Stimulated activated CD4-positive, alpha-beta T cell treated with anti-CD3 and anti-CD28 coated beads, Interleukin-12 subunit alpha, Interleukin-12 subunit beta, amount 100 ng/mL, for 4 hours (primary cell): ENCODE measurements at places on chromosomes 3 and 15.
A peak's percentile ranks its signal among the peaks of the same experiment; 100 is the strongest.

- no peak for DNase-seq
These were observed 163.2 kb downstream of the STT3B start for GRCh38 chr3:31696009-31696297.

DNA sequence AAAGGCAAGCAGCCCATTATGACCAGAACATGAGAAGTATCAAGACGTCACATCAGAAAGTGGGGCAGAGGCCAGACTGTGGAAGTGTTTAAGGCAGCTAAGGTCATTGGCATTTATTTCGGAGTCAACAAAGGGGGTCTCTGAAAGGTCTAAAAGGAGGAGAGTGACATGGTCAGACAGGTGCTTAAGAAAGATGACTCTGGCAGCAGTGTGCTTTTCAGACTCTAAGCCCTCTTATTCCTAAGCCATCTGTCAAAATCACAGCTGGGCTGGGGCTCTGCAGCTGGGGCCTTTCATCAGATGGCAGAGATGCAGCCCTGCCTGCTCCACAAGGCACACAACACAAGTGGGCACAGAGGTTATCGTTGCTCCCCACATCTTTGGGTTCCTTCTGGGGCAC, 14.0 kb downstream of the FBXL22 start:
- DNase-seq, result no peak

- DNase-seq, result no peak
These were observed 134.8 kb downstream of the MFSD1 start for GRCh38 chr3:158936530-158937113.

DNA sequence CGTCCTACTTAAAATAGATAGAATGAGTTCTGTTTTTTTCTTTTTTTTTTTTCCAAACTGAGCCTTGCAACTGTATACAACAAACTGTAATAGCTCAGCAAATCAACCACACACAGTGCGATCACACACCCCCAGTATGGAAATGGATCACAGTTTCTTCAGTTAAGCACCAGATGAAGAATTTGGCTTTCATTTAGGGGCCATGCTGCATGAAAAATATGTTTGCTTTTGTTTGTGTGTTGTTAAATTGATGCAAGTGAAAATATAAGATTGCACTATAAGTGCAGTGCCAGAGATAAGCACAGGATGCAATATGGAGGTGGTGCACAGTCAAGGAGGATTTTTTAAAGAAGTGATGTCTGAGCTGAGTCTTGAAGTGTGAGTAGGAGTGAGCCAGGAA, 17.8 kb downstream of the CCDC54 start:
- no peak for DNase-seq

GRCh38 chr3:101779047-101779821, at the start of gene NXPE3:
NXPE3 (plus strand) TSS chr3:101779211; CDS start chr3:101785597, 6,386 bp downstream.
- peak; percentile 95 for DNase-seq

DNA sequence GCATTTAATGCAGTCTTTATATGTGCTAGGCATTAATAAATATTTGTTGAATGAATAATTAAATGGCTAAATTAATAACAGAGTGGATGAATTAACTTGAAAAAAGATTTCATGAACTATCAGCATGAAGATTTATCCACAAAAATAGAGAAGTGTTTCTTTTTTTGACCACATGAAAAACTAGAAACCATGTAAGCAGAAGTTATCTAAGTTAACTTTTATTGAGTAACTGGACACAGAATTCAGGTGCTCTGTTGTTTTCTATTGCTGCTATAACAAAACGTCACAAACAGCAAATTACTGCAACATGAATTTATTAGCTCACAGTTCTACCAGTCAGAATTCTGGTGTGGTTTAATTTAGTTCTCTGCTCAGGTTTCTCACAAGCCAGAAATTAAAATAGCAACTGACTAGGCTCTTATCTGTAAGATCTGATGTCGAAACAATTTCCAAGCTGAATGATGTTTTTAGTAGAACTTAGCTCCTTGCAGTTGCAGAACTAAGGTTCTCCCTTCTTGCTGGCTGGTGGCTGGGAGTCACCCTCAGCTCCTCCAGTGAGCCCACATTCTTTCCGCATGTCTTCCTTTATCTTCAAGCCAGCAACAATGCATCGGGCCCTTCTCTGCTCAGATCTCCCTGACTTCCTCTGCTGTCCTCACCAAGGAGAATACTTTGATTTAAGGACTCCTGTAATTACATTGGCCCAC, 810.2 kb upstream of the ALCAM start:
- DNase-seq, result no peak

DNA sequence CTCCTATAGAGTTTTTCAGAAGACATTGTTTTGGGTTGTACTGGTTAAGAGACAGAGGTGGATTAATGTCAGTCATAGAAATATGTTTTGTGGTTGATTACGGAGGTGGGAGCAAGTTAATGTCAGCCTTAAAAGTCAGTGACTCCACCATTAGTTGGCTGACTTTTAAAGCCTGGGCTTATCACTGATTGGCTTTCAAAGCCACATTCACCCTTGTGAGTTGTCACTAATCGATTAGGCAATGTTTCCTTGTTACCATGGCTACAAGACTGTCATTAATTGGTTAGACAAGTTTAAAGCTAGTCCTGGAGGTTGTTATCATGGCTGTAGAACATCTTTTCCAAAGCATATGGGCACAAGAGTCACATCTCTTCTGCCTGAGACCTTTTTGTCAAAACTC, 73.0 kb downstream of the NEO1 start:
- no peak for DNase-seq

GRCh38 chr15:99174567-99175395, 69.9 kb downstream of the SYNM start:
- DNase-seq, result no peak
